NCI-H187 treated with DMSO at 0.1 percent for 48 hours (cell line): ENCODE measurements at places on chromosomes 13 and 19.

GRCh38 chr19:18899624-18900560 lies 3.9 kb upstream of the CERS1 start:
- DNase-seq: no peak

DNA sequence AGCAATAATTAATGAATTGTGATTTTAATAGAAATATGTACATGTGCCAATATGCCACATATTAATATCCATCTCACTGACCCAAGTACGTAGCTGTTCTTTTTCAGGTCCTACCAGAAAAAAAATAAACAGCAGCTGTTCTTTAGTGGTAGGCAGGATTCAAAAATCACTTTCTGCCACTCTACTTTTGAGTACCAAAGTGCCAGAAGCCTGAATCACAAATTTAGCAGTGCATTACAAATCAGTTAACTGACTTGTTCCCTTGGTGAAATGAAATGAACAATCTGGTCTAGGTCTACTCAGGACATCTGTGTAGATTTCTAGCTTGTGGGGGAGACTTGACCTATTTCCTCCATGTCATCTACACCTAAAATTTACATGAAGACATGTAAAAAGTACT lies 775.5 kb upstream of the GPC6 start:
- no peak for DNase-seq

DNA sequence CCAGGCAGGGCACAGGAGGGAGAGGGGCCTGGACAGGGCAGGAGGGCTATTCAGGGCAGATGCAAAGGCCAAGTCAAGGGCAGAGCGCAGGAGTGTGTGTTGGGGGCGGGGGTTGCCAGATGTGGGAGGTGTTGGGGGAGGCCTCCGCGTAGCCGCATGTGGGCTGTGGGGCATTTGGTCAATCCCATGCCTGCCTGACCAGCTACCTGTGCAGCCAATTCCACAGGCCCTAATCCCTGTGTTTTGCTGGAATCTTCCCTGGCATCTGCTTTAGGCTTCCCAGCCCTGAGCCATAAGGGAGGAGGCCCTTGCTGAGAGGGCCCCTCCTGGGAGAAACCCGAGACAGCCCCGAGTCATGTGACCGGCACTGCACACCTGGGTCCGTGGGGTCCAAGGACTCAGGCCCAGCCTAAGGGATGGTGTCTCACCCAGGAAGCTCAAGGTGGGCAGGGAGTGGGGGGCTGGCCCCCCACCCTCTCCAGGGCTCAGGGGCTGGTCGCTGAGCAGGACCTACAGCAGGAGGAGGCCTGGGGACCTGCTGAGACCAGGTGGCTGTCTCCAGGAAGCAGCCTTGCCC lies 20.3 kb downstream of the RFX1 start:
- DNase-seq: peak; percentile 13

DNA sequence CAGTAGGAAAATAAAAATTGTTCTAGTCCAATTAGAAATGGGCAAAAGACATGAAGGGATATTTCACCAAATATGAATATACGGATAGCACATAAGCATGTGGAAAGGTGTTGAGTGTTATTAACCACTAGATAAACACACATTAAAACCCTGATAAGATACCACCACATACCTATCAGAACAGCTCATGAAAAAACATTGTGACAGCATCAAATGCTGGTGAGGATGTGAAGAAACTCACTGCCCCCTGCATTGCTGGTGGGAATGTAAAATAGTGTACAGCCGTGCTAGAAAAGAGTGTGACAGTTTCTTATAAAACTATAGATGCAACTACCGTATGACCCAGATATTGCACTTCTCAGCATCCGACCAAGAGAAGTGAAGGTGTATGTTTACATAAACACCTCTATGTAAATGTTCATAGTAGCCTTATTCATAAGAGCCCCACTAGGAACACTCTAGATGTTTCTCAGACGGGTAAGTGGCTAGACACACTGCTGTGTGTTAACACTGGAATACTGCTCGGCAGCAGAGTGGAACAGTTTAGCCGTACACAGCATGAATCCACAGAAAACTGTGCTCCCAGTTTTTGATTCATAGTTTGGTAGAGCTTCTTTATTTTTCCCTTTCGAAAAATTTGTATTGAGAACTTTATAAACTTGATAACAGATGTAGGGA lies 321.1 kb downstream of the MYO16 start:
- DNase-seq: no peak

GRCh38 chr13:24254146-24254841 lies 55.1 kb upstream of the C1QTNF9 start:
- DNase-seq: no peak

- no peak for DNase-seq
Observed at GRCh38 chr13:109989155-109989554, 202.8 kb upstream of the IRS2 start.

DNA sequence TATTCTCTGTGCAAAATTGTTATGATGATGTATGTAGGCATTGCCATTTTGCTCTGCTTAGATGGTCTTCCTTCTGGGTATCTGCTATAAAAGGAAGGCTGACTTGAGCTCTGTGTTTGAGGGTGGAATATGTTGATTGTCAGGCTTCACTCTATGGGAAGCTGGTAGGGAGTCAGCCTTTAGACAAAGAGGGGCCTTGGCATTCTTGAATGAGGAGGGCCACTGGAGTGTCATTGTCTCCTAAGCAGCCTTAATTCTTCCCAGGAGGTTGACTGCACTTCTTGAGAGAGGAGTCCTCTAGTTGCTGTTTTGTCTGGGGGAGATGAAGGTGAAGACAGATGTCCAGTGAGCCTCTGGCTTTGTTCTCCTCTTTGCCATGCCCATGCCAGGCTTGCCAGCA lies 266.8 kb downstream of the KCNRG start:
- DNase-seq: no peak

- no peak for DNase-seq
Observed at GRCh38 chr19:49845414-49845813, 5.5 kb upstream of the PTOV1 start.

DNA sequence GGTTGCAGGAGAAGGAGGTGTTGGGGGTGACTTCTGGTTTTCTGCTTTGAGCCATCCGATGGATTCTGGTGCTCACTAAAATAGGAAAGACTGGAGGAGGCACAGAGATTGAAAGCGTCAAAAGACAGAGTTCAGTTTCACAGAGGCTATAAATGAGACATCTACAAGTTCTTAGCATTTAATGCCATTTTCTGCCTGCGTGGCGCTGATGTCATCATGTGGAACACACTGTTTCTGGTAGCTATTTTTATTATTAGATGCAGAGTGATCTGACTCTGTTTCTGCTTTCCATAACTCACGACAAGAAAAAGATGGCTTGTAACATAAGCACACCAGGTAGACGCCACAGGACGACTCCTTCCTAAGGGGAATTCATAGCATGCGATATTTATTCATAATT lies 3.3 kb upstream of the SLC39A3 start:
- DNase-seq: no peak

DNA sequence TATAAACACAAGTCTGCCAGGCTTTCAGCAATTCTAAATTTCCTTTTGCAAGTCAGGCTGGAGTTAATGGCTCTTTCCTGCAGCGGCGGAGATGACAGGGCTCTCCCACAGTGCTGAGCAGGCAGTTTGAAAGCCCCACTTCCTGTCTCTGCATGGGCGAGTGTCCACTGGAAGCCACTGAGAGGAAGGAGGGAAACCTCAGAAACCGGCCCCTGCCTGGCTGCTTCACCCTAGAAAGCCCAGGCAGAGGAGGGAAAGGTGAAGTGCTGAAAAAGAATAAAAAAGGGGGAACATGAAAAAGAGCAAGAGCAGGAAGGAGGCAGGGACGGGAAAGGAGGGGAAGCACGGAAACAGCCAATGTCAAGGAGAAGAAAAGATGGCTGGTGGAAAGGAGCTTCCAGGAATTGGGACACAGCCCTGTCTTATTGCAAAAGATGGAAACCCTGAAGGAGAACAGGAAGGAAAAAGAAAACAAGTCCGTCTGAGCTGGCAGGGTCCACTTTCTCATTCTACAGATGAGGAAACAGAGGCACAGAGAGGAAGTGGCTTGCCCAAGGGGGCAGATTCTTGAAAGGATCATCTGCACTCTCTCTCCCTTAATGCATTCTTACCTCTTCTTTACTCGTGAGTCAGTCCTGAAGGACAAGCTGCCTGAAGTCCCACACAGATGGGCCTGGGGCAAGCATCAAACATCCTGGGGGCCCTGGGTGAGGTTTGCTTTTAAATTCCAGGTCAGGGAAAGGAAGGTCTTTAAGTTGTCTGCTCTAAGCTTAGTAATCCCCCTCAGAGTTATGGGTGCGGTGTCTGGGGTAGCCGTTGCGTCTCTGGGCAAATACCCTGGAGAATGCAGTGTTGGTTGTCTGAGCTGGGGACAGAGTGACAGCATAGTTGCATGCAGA lies 38.8 kb upstream of the ALOX5AP start:
- no peak for DNase-seq

DNA sequence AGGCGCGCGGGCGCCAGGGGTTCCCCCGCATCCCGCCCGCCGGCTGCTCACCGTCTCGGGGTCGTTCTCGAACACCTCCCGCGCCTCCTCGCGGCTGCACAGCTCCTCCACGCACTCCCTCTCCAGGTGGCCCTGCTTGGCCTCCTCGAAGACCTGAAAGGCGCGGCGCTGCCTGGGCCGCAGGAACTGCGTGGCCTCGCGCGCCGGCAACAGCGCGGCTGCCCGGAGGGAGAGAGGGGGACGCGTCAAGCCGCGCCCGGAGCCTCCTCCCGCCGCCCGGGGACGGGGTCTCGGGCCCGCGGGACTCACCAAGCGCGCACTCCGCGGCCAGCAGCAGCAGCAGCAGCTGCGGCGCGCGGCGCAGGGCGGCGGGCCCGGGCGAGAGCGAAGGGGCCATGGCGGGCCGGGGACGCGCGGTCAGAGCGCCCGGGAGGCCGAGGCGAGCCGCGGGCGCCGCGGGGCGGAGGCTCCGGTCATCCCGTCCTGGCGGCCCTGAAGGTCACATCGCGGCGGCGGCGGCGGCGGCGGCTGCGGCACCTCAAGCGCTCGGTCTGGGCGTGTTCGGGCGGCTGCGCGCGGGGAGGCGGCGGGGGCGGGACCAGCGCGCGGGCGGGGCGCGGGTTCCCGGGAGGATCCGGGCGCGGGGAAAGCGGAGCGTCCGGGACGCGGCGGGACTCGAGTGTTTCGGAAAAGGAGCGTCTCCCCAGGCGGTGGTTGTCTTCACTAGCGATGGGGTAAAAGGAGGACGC lies at the start of gene GAS6:
TSS of gene GAS6 (minus strand) at position 553 of the 749 bp plus-strand sequence. CDS start at position 397, 156 bp downstream.
- no peak for DNase-seq

GRCh38 chr19:5206751-5207075 lies 133.9 kb downstream of the PTPRS start:
- DNase-seq: no peak

DNA sequence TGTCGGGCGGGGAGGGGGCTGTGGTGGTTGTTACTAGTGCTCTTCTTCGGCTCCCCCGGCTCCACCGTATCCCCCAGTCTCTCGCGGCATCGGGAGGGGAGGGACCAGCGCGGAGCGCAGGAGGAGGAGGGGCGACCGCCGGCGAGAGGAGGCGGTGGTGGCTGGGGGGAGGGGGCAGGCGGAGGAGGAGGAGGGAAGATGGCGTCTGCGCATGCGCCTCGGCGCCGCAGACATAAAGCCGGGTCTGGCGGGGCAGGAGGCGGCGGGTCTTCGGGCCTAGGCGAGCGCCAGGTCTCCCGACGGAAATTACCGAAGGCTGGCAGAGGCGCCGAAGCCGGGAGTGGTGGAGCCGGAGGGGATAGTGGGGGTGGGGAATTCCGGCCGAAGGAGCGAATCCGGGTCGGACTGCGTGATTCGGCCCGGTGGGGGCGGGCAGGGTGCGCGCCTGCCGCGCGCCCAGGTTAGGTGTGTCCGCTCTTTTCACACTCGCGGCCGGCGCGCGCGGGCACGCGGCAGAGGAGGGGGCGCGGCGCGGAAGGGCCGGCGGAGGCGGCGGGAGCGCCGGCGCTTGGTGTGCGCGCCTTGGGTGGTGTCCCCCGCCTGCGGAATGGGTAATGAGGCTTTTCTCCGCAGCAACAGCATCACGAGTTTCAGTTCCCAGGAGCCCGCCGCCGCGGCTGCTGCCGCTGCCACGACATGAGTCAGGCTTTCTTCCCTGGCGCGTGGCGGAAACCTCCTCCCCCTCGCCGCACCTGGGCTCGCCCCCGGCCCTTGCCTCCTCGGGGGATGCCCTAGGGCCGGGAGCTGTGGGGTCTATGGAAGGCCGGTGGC lies 1.3 kb upstream of the TSC22D1 start:
- DNase-seq: peak; percentile 84

DNA sequence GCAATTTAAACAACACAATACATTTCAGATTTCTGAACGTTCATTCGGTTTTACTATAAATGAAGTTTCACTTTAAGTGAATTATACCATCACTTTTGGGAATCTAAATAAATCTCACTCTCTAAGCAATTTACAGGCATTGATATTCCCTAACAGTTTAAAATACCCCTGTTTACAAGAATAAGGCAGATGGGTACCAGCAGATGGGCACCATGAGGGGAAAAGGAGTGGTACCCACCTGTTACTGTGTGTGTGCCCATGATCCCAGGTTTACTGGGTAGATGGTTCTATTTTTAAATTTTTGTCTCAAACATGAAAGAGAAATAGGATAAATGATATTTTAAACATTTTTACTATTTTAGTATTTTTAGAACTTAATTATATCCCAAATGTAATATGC lies 212.9 kb downstream of the PCDH9 start:
- DNase-seq: no peak

DNA sequence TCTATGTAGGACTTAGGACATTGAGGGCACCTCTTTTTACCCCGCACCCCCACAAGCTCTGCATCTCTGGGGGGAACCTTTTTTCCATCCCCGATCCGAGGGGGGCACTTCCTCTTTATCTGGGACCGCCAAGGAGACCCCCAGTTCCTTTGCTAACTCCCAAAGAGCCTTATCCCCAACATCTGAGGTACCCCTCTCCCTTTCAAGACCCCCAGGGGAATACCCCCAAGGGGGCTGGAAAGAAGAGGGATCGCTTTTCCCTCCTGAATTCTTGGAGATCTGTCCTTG lies 1.1 kb downstream of the TNFSF9 start:
- no peak for DNase-seq

DNA sequence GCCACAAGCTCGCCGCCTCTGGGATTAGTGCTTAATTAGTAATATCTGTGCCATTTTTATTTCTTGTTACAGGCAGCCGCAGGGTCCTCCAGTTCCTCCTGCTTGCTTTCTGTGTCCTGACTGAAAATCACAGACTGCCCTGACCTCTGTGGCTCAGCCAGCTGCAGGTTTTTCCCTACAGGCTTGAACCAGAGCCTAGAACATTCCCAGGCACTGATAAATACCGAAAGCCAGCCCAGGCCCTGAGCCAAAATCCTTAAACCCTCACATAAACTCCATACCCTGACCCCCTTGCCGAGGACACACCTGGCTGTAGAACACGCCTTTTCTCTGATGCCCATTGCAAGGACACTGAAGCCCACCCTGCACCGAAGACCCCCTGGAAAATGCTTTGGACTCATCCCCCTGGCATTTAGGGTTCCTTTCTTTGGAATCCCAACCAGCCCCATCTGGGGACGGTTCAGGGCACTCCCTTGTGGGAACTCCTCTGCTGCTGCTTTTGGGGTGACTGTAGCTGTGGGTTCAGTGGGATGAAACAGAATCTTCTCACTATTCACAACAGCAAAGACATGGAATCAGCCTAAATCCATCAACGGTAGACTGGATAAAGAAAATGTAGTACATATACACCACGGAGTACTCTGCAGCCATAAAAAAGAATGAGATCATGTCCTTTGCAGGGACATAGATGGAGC lies 15.5 kb downstream of the DPP9 start:
- no peak for DNase-seq
